ENCODE measurements at places on chromosomes 7 and 10. TPM values are rescaled to one million over a fixed set of nuclear protein-coding genes. Genes with fewer than 3 reads are reported as not detected.

GRCh38 chr7:80629023-80629422 lies 9.4 kb upstream of the CD36 start:
- H3K4me1 ChIP-seq, result no peaks in the 10 kb centered on the region
- no peaks in the 10 kb centered on the region for H3K27me3 ChIP-seq
- no peak overlapping the region for H3K27ac ChIP-seq
- H3K36me3 ChIP-seq, result no peaks in the 10 kb centered on the region

- no peak overlapping the region for H3K4me3 ChIP-seq
- peaks cover 5% of the 10 kb centered on the region for H3K4me1 ChIP-seq
- no peaks in the 10 kb centered on the region for H3K27me3 ChIP-seq
These were observed 4.3 kb downstream of the SVIL start for GRCh38 chr10:29630205-29631048.

DNA sequence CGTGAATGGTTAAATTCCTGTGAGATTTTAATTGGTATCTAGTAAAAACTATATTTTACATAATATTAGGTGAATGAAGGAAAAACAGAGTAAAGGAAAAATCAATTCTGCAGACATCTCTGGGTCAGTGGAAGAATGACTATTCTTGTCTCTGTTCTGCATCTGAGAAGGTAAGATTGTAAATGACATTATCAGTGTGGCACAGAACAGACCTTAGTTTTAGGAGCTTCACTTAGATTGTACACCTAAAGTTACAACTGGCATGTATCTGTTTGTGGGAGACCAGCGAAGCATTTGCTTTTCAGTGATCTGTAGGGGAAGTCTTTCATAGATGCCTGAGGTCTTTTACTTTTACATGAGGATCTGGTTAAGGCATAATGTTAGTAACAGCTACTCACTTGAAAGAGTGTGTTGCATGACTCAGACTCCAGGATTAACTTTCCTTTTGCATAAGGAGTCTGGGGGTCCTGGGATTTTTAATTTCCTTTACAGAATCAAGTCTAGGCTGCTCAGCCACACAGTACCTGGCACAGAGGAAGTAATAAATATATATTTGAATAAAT lies 56.2 kb downstream of the JMJD1C start:
- H3K36me3 ChIP-seq, result no peaks in the 10 kb centered on the region
- DNase-seq, result no peak
- H3K27ac ChIP-seq, result no peak overlapping the region
- no peaks in the 10 kb centered on the region for H3K27me3 ChIP-seq

DNA sequence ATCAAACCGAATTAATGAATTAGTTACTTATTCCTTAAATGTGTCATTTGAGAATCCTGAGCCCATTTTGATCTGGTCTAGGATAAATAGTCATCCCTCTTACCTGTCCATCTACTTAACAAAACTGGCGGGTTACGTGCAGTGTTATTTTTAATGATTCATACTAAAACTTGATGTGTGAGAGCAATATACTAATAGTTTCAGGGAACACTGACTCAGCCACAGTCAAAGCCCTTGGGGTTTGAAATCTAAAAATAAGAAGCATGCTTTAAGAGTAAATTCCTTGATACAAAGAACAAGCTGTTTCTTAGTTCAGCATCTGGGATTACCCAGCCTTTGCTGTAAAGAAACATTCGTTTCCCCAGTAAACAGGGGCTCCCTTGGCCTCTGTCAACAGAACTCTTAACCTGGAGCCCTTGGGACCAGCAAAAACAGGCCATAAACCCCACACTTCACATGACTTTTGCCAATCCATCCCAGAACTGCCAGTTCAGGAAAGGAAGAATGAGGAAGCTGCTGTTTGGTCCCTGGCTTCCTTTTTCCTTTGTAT lies 370.6 kb upstream of the IGFBP3 start:
- H3K27ac ChIP-seq, result no peak overlapping the region
- no peaks in the 10 kb centered on the region for H3K4me1 ChIP-seq
- no peak for DNase-seq
- H3K4me3 ChIP-seq, result no peak overlapping the region

DNA sequence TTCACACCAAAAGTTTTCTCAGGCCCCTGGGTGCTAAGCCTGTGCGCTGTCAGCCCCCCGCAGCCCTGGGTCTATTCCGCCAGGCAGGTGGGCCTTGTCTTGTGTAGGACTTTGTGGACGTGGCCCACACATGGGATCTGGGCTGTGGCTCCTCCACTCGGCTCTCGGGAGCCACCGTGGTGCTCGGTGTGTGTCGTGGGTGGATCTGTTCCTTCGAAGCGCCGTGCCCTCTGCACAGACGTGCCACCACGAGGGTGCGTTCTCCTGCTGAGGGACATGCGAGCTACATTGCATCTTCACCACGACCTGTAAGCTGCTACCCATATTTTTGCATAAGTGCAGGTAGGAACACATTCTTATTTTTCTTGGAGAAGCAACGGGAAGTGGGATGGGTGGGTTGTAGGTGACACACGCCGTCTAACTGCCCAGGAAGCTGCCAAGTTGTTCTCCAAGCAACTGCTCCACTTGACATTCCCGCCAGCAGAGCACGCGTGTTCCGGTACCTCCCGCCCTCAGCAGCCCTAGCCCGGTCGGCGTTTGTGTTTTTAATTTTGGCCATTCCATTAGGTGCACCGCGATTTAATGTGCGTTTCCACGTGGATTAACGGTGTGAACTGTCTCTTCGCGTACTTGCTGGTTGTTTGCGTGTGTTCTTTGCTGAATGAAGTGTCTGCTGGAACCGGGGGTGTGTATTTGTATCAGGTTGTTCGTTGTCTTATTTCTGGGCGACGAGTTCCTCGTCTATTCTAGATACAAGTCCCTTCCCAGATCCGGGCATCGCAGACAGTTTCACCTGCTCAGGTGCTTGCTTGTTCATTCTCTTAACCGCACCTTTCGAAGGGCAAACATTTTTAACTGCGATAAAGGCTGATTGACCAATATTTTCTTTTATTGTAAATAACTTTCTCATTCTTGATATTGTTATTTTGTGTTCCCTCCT lies 47.4 kb upstream of the CFAP46 start:
- H3K36me3 ChIP-seq, result no peaks in the 10 kb centered on the region
- H3K27me3 ChIP-seq, result no peaks in the 10 kb centered on the region
- H3K27ac ChIP-seq, result no peak overlapping the region

DNA sequence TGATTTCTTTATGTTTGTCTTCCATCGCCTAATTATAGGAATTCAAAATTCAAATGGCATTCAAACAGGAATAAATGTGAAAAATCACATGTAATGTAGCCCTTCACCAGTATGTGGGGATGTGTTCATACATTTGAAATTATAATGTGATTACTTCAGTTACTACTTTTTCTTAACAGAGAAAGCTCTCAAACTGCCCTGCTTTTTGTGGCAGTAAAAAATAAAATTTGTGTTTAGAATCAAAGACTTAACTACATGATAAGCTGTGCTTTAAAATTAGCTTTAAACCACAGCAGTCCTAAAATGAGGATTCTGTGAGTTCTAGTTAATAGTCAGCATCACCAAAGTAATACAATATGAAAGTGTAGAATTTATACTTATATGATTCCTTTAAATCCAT lies 7.8 kb upstream of the HERC4 start:
- no peak overlapping the region for H3K27ac ChIP-seq
- H3K4me1 ChIP-seq, result no peaks in the 10 kb centered on the region
- no peak for DNase-seq
- H3K36me3 ChIP-seq, result no peaks in the 10 kb centered on the region

TUBB8 gene
- total RNA-seq, result not detected

UNC5B gene
- 18.4 TPM for total RNA-seq

DNA sequence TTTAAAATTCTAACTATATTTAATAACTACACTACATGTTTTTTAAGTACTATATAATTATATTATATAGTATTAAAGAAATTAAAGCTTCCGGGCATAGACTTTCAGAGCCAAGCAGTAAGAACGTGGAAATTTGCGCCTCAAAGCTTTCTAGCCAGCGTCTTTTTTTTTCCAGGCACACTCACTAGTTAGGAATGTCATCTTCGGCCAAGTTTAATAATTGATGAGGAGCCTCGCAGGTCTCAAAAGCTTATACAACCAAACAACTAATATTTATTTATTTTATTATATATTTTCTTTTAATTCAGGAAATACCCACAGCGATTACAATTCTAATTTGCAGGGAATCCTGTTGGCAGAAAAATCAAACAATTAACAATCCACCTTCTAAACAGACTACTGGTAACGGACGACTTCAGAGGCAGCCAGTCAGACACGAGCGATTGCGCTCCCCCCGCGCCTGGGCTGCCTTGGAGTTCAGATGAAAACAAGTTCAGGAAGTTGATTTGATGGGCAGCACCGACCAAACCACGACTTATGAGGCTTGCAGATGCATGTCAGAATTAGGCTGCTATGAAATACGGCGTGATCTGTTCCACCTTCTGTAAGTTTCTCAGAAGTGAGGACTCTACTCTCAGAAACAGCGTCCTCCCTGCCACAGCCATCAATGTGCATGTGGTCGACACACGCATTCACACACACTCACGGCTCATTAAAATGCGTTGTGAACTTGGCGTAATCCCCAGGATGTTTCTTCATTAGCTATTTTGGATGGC lies 431.8 kb upstream of the MGMT start:
- H3K4me3 ChIP-seq, result no peak overlapping the region
- H3K4me1 ChIP-seq, result no peaks in the 10 kb centered on the region
- H3K27me3 ChIP-seq, result no peaks in the 10 kb centered on the region
- H3K27ac ChIP-seq, result no peak overlapping the region
- no peak for DNase-seq

GDF2 gene
- total RNA-seq, result not detected

DNA sequence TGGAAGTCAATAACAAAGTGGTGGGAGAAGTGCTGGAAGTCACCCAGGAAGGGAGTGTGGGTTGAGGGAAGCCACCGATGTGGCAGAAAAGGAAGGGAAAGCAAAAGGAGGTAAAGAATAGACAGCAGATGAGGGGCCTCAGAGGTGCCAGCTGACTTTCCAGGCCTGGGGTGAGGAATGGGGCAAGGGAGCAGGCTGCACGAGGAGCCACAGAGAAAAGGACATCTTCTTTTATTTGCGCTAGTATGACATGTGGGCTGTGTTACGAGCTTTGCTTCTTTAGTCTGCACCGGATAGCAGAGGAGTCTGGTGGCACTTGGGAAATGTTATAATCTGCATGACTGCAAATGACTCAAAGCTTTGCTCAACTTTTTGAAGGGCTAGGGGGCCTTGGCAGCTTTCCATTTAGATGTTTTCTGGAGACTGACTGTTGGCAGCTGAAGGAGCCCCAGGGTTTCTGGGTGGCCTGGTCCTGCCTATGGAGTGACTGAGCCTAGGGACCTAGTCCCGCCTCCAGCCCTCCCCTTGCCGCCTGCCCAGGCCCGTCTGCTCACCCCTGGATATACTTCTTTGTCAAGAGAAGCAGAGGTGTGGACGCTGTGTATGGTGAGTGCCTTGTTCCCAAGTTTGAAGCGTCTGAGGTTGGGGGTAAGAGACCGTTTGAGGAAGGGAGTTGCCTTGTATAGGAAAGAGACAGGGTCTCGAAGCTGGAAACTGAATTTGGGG lies 5.1 kb downstream of the PRXL2A start:
- H3K27ac ChIP-seq, result peak overlapping the region; percentile 63
- H3K36me3 ChIP-seq, result no peaks in the 10 kb centered on the region
- no peak for DNase-seq

HMX2 gene
- total RNA-seq, result 0.13 TPM

GRCh38 chr7:128380483-128381106 lies 19.1 kb upstream of the PRRT4 start:
- H3K4me3 ChIP-seq, result no peak overlapping the region
- no peak for DNase-seq
- H3K36me3 ChIP-seq, result no peaks in the 10 kb centered on the region

- H3K4me3 ChIP-seq, result no peak overlapping the region
- H3K36me3 ChIP-seq, result no peaks in the 10 kb centered on the region
- no peaks in the 10 kb centered on the region for H3K27me3 ChIP-seq
- no peak for DNase-seq
- H3K4me1 ChIP-seq, result no peaks in the 10 kb centered on the region
- no peak overlapping the region for H3K27ac ChIP-seq
These were observed 33.1 kb upstream of the MBL2 start for GRCh38 chr10:52805414-52806285.

DNA sequence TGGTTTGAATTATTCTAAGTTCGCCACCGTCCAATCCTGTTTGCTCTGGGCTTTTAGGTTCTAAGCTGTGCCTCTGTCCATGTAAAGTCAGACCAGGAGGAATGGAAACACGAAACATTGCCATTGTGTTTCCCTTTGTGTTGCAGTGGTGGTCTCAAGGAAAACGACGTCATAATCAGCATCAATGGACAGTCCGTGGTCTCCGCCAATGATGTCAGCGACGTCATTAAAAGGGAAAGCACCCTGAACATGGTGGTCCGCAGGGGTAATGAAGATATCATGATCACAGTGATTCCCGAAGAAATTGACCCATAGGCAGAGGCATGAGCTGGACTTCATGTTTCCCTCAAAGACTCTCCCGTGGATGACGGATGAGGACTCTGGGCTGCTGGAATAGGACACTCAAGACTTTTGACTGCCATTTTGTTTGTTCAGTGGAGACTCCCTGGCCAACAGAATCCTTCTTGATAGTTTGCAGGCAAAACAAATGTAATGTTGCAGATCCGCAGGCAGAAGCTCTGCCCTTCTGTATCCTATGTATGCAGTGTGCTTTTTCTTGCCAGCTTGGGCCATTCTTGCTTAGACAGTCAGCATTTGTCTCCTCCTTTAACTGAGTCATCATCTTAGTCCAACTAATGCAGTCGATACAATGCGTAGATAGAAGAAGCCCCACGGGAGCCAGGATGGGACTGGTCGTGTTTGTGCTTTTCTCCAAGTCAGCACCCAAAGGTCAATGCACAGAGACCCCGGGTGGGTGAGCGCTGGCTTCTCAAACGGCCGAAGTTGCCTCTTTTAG lies 46.3 kb upstream of the DMBT1 start:
- H3K4me3 ChIP-seq, result no peak overlapping the region
- no peaks in the 10 kb centered on the region for H3K36me3 ChIP-seq
- no peaks in the 10 kb centered on the region for H3K4me1 ChIP-seq
- H3K27me3 ChIP-seq, result no peaks in the 10 kb centered on the region

- H3K27me3 ChIP-seq, result no peaks in the 10 kb centered on the region
- peak overlapping the region; percentile 48 for H3K4me3 ChIP-seq
- no peaks in the 10 kb centered on the region for H3K4me1 ChIP-seq
- no peak overlapping the region for H3K27ac ChIP-seq
These were observed 270.7 kb downstream of the ZNF33B start for GRCh38 chr10:42367532-42368230.
